AG10803 (cell line): ENCODE measurements at places on chromosomes 3 and 15.

DNA sequence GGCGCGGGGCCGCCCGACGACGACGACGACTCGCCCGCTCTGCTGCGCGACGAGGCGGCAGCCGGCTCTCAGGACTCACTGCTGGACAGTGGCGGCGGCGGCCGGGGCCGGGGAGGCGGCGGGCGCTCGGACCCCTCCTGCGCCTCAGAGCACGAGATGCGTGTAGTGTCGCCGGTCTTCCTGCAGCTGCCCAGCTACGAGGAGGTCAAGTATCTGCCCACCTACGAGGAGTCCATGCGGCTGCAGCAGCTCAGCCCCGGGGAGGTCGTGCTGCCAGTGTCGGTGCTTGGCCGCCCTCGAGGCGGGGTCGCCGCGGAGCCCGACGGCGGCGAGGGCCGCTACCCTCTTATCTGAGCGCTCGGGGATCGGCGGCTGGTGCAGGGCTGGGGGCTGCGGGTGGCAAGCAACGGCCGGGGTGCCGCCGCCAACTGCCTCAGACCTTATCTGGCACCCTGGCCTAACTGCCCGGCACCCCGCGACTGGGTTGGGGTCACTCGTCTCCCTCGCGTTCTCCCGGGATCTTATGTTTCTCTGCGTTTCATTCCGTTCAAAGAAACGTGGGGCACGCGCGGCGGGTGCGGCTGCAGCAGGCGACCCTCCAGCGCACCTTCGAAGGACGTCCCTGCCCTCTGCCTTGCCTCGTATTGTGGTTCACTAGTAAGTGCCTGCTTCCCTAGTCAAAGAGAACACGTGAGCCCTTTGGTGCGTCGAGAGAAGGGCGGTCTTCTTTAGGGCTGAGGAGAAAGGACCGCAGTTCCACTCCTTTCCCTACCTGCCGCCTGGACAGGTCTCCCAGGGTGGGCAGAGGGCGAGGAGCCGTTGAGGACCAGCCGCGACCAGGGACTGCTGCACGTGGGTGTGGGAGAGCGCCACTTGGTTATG is 1.0 kb downstream of the C3orf80 start:
- DNase-seq: no peak

GRCh38 chr3:194042927-194043326 is 93.0 kb upstream of the HES1 start:
- DNase-seq: peak; percentile 74

DNA sequence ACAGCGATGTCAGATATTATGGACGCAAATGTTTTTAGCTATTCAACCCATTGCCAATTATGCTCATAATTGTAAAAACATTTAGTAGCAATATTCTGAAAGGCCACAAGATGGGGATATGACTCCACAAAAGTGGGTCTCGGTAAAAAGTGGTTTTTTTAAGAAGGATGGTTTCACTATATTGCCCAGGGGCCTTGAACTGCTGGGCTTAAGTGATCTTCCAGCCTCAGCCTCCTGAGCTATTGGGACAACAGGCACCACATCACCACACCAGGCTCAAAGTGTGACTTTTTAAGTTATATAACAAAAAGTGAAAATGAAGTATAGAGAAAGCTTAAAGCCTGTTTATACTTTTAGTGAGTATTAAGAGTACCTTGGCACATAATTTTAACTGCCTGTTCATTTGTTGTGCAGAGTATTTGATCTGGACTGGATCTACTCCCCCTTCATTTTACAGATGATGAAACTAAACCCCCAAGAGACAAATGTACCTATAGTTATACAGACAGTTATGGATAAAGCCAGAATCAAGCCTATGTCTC is 9.4 kb downstream of the NAA50 start:
- DNase-seq: peak; percentile 71

- DNase-seq: no peak
Measured at GRCh38 chr15:20340331-20340811, 201.2 kb downstream of the GOLGA6L6 start.

- peak; percentile 42 for DNase-seq
Measured at GRCh38 chr15:39670687-39671086, 89.8 kb downstream of the THBS1 start.
